Thymus (tissue), 14 donors: ENCODE measurements at places on chromosomes 3 and 15. TPM values are rescaled to one million over a fixed set of nuclear protein-coding genes. Genes with fewer than 3 reads are reported as not detected.

DNA sequence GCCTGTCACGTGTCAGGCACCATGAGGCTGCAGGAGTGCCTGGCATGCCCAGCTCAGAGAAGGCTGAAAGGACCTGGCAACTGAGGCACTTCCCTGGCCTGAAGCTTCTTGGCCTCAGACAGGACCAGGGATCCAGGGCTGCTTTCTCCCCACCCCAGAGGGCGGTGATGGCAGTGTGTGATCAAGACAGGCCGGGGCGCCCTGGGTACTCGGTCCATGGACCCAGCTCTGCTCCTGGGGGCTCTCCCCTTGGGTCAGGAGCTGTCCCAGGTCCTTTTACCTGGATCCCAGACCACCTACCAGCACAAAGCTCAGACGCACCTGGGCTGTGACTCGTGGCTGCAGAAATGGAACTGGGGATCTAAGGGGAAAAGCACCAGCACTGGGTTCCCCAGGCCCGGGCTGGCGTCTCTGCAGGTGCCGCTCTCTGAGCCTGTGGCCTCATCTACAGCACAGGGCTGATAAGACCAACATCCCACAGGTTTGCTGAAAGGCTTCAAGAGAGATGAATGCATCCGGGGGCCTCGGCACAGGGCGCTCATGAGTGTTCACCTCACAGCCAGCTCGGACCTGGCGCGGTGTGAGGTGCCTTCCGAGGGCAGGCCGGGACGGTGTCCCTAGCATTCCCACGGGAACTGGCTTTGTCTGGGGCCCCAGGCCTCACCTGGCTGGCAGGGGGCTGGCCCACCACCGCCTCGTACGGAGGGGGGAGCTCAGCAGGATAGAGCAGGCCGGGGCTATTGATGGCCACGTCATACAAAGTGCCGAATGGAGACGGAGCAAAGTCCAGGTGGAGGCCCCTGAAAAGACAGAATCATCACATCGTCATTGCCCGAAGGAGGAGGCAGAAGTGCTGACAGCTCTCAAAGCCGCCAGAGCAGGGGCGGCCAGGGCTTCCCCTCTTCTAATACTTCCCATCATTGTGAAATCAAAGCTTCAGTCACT, 133.6 kb downstream of the NSMCE3 start:
- DNase-seq, result no peak

- no peak for DNase-seq
Observed at GRCh38 chr3:156317462-156318074, 197.2 kb downstream of the KCNAB1 start.

DNA sequence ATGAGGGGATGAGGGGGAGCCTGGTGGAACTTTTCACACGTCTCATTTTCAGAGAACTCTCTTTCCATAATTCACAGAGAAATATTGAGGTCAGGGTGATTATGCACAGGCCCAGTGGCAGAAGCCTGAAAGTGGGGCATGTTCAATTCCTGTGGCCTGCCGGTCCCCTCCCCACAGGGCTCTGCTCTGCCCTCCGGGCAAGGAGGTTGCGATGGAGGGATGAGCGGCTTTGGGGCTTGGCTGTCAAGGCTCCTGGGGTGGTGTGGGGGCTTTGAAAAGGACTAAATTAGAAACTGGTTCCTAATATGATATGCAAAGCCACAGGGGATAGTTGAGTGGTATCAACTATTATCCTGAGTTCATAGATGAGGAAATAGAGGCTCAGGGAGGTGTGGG, 9.2 kb upstream of the KY start:
- DNase-seq, result no peak

Gene KIF15
- polyA plus RNA-seq, result 3.6 TPM

GRCh38 chr3:108914774-108915641, 38.7 kb downstream of the GUCA1C start:
- DNase-seq, result peak; percentile 82

- no peak for DNase-seq
Observed at GRCh38 chr3:45367453-45367871, 20.9 kb upstream of the LARS2 start.

Gene SV2B
- polyA plus RNA-seq, result 1.7 TPM

Gene IL17RE
- polyA plus RNA-seq, result 3.6 TPM

Gene FES
- polyA plus RNA-seq, result 19.4 TPM

GRCh38 chr3:35528728-35529127, 110.6 kb upstream of the ARPP21 start:
- DNase-seq, result no peak

Gene CSPG4
- polyA plus RNA-seq, result 4.9 TPM

DNA sequence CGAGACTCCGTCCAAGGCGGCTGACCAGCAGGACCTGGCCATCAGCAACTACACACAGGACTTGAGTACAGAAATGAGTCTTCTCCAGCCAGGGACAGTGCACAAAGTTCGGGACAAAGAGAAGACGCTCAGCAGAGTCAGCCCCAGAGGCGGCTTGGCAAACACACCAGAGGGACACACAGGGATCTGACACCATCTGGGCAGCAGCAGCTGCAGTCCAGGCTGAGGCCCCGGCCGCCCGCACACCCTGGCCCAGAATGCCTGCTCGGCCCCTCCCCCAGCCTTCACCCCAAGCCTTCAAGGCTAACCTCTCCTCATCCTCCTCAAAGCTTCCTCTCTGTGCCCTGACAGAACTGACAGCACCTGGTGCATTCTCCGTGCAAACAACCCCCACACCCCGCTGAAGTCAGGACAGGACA, 61.1 kb downstream of the XXYLT1 start:
- peak; percentile 53 for DNase-seq
